ENCODE measurements at places on chromosomes 16 and 17.
A peak's percentile ranks its signal among the peaks of the same experiment; 100 is the strongest.

DNA sequence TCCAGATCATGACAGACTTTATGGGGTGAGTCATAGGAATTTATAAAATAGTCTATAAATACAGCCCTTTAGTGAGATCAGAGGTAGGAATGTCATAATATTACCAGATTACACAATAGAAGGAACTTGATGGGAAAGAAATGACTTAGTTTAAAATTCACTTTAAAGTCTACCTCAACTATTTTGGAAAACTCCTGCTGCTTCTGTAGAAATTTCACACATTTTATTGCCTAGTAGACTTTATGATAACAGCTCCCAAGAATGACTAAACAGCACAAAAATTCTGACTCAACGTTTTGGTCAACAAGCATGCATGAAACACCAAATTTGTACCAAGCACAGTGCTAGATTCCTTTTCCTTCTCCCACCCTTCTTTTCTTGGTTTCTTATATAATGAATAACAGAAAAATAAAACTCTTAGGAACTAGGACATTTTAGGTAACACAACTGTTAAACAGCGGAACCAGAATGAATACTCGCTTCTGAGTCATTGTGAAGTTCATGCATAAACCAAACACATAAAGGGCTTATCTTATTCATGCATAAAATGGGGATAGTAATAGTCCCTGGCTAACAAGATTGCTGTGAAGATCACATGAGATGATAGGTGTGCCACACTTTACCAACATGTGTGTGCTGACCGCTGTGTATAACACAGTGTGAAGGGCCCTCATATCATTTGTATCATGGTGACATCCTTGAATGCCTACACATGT lies 243.9 kb downstream of the CDH8 start:
- DNase-seq, result no peak

DNA sequence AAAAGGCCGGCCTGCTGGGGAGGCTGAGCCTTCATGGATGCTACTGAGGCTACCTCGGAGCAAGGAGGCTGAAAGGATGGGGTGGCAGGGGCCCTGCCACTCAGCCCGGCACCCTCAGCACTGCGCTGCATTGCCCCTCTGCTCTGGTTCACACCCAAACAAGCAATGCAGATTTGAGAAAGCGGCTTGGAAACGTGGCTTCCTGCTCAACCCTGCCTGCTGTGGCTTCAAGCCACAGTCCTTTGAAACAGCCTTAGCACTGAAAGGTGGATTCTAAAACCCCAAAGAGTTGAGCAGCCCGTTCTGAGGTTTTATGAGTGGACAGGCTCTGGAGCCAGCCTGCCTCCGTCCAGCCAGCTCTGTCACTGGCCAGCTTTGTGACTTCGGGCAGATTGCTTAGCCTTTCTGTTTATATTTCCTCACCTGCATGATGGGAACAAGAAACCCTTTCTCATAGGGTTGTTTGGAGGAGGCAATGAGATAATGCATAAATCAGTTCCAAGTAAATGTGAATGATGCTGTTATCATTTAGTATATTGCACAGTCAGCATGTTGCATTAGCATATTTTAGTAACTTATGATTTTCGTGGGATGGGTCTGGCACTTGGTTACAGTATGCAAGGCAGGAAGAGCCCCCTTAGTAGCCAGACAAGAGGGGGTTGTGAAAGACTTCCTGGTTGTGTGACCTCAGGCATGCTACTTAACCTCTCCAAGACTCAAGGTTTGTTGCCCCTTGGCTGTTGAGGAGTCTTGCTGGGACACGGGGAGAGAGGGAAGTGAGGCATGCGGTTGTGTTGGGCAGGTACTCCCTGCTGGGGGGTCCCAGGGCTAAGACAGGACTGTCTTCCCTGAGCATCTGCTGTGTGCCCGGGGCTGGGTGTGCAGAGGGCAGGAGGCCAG lies 23.6 kb downstream of the CRISPLD2 start:
- no peak for DNase-seq

DNA sequence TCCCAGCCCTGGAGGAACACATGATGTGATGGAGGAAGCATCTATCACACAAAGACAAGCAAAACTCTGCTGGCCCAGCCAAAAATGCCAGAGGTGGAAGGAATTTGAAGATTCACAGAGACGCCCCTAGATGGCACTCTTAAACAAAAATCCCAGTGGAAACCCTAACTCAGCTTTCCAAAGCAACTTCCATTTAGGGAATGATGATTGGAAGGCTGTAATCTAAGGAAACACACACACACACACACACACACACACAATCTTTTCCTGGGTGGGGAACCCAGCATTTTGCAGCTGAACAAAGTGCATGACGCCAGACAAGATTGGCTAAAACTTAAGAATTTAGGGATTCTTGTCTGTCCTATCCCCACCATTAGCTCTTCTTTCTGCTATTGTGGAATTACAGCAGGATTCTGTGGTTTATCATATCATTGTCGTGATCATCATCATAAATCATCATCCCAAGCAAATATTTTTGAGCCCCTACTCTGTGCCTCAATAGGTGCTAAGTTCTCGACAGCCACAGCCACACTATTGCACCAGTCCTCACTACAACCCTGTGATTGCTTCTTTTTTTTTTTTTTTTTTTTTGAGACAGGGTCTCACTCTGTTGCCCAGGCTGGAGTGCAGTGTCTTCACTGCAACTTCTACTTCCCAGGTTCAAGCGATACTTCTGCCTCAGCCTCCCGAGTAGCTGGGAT lies 1.6 kb upstream of the LDAF1 start:
- peak; percentile 63 for DNase-seq

DNA sequence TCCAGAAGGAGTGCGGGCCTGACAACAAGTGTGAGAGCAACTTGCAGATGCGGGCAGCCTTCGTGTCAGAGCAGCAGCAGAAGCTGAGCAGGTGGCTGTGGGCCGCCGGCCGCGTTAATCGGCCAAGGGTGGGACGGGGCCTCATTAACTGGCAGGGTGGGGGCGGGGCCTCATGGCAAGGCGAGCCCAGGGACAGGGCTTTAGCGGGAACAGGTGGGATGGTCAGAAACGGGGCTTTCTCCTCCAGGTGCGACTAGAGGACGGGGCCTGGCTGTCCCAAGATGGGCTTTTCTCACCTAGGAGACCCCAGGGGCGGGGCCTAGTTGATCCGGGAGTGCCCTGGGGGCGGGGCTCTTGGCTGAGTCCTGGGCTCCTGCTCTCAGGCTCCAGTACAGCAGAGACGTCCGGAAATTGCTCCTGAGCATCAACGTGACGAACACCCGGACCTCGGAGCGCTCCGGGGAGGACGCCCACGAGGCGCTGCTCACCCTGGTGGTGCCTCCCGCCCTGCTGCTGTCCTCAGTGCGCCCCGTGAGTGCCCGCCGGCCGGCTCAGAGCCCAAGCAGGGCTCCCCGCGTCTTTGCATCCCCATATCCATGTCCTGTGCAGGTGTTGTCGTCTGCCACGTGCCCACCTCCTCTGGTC lies 18.4 kb upstream of the PDK2 start:
- no peak for DNase-seq

DNA sequence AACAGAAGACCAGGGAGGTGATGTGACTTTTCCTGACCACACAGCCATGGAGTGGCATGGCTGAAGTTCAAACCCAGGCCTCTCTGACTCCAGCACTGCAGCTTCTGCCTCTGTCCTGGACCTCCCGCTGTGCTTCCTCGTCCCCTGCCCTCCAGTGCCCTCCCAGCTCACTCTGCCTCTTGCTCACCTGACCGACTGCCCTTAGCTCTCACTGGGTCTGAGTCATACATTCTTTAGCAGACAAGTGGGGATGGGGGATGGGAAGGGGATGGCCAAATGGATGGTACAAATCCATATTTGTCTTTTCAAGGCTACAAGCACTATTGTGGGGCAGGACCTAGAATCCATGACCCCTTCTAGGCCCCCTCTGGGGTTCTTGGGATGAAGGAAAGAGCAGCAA lies 33.0 kb downstream of the PITPNM3 start:
- no peak for DNase-seq

- no peak for DNase-seq
Observed at GRCh38 chr17:19359151-19359550, 3.4 kb downstream of the B9D1 start.

DNA sequence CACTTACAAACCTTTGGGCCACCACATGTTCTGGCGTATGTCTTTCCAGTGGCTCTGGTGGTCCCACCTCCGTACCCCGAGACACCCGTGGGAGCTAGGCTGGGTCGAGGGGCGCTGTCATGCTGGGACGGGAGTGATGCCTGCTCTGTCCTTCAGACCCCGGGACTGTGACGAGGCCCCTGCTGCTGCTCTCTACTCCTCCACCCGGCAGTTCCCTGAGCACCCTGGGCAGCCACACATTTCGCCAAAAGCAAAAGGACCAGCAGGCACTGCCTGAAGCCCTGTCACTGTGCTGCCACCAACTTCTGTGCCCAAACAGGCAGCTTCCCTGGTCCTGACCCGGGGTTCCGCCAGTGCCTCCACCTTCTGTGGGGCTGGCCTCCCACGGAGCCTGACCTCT lies 15.5 kb downstream of the DOC2B start:
- DNase-seq, result no peak

DNA sequence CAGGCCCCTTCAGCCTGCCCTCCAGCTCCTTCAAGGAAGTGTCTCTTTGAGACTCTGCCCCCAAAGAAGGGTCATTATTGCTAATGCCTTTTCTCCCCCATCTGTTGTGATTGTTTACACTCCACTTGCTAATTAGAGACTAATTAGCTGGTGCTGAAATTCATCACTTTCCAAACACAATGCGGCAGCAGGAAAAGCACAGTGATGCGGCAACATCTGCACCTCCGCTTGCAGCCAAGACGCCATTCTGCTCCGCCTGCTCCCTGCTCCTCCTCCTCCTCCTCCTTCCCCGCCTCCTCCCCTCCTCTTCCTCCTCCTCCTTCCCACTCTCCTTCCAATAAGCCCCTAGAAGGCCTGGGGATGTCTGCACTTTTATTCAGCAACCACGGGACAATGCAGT lies 110.5 kb downstream of the SDK2 start:
- DNase-seq, result peak; percentile 22

All from NT2/D1 (cell line).